ENCODE measurements at places on chromosomes 5 and 9.

DNA sequence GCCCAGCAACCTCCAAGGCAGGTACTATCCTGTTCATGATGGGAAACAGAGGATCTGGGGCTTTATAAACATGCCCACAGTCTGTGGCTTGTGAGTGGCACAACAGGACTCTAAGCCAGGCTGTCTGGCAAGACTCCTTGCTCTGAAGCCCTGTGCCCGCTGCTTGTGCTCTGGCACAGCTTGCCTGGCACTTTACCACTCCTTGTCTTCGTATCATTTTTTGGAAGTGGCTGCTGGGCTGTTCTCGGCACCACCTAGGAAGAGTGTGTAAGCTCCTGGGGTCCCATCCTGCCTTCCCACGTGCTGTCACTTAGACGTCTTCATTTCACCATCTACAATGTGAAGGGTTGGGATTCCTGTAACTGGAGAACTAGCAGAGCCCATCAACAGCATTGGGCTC lies 59.3 kb upstream of the GLRX start:
- no peak for DNase-seq

GRCh38 chr9:95645992-95646391 lies 129.2 kb upstream of the PTCH1 start:
- no peak for DNase-seq

GRCh38 chr5:14807471-14807870 lies 64.1 kb downstream of the ANKH start:
- no peak for DNase-seq

DNA sequence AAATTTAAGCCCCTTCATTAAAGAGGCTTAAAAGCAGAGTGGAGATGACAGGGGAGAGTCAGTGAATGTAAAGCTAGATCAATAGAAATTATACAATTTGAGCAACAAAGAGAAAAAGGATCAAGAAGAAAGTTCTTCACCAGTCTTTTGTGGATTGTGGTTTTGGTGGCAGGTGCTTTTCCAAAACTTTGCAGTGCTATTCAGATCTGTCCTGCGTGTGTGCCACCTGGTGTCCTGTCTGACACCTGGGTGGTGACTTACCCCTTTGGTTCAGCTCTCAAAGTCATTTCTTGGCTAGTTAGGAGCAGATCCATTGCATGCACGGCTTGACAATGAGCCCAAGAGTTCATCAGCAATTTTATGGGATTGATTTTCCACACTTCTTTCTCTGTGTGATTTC lies 69.4 kb downstream of the SREK1 start:
- no peak for DNase-seq

GRCh38 chr9:110809038-110809595 lies 140.5 kb downstream of the MUSK start:
- no peak for DNase-seq

DNA sequence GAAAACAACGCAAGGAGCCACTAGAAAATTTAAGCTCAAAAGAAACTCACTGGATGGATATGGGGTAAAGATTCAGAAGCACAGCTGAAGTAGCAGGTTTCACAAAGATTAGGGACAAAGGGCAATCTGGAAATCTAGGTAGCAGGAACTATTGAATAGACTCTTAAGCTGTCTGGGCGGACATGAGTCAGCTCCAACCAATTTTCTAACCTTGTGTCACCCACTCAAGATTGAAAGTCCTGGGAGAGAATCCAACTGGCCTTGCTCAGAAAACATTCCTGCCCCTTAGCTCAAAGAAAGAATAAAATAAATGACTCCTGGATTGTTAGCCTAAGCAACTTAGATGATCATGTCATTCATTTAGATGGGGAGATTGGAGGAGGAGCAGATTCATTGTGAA lies 69.2 kb downstream of the STK32A start:
- no peak for DNase-seq

DNA sequence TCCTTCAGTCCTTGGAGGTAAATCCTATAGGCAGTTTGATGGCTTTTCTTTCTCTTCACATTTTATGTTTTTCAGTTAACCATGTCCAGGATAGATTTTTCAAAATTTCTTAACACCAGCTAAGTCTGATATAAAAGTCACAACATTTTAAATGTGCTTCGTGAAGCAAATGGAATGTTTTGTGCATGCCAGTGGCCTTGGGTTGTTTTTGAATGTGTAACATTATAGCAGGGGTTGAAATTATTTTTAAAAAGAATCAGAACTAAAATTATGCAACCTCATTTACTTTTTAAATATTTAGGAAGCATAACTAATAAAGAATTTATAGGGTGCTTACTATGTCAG lies 201.1 kb downstream of the ARHGEF28 start:
- no peak for DNase-seq

- DNase-seq = no peak
These were observed 970.9 kb upstream of the NUDT12 start for GRCh38 chr5:104533498-104533897.

GRCh38 chr9:93387791-93388190 lies 63.7 kb upstream of the FAM120A start:
- no peak for DNase-seq

- no peak for DNase-seq
These were observed 161.4 kb upstream of the GAS1 start for GRCh38 chr9:87108661-87109060.

- DNase-seq = peak; percentile 78
These were observed 5.5 kb downstream of the NSMF start for GRCh38 chr9:137453643-137454081.

DNA sequence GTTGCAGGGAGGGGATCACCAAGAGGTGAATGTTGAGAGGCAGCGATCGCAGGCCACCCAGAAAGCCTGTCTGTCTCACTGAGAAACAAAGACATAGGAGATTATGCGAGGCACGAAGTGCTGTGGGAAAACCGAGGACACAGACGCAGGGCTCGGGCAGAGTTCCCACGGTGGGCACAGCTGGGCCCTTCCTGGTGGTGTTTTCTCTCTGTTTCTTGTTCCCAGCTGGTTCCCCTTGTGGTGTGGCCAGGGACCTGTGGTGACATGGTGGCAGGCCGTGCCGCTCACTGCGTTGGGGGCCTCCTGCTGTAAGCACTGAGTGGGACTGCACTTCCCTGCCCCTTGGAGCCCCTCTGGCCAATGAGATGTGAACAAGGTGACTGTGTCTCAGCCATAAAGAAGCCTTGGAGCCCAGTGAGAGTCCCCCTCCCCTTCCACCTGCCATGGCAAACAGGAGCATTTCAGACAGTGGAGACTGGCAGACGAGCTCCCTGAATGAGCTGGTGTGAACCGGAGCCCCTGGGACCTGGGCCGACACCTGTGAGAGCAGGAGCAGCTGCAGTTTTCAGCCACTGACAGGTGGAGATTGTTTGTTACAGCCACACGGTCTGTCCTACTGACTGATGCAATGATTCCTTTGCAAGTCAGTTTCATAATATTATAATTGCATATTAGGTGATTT lies 13.2 kb upstream of the IRX4 start:
- DNase-seq = no peak

DNA sequence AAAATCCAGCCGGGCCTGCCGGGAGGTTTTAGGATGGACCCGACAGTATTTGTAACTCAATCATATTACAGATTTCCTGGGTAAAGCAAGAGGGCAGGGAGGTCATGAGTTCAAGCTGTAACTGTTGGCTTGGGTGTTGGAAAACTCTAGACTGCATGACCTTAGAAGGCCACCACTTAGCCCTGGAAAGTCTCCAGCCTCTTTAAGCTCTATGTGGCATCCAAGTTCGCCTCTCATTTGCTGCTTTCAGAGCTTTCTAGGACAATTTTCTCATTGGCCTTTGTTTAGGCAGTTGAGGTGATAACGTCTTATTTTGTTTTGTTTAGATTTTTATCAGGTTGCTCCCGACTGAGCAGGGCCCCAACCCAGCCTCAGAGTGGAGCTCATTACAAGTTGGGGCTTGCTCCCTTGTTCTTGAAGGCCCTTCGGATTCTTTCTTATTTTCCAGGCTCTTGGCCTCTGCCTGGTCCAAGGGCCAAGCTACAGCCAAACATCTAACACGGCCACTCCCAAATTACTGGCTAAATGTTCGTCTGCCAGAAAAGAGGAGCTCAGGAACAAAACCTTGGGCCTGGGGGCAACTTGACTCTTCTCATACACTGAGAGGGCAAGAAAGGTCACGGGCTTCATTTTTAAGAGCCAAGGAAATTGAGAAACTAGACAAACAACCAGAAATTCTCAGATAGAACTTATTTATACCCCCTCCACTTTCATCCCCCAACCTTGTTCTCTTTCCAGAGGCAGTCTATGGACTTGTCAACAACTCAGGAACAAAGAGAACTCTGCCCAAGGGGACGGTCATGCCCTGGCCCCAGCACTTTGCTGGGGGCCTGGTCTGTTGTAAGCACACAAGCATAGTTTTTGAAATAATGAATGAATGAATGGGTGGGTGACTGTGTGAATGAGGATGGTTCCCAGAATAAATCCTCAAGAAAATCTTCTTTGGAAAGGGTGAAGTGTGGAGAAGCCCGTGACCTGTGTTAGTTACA lies 526.9 kb downstream of the BNC2 start:
- DNase-seq = no peak
